ENCODE measurements at places on chromosomes 6 and 20.
A peak's percentile ranks its signal among the peaks of the same experiment; 100 is the strongest.

DNA sequence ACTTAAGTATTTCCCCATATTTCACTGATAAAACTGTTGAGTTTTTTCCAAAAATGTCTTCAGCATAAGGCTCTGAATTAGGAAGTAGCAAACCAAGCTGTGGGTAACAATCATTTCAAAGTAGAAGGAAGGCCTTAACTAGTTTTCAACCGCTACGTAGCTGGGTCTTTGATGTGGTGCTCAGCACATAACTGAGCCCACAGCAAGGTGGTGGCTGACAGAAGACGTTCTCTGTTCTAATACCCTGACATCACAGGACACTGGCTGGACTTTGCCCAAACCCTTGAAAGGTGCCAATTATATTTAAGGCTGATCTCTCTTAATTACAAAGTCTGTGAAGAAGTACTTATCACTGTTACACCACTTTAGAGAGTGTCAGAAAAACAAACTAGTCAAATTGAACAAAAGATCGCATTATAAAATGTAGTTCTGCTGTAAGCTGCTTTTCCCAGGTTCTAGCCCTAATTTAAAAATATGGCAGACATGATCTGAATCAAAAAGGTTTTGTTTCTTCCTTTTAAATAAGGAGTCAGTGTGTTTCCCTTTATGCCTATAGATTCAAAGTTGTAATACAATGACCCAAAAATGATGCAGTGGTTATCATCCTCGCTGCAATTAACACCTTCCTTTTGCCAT lies 26.7 kb downstream of the MAN1A1 start:
- peak; percentile 37 for DNase-seq

- DNase-seq, result no peak
These were observed 59.5 kb downstream of the RAMACL start for GRCh38 chr6:166526937-166527336.

GRCh38 chr6:12584631-12585405 lies 131.7 kb upstream of the PHACTR1 start:
- no peak for DNase-seq

DNA sequence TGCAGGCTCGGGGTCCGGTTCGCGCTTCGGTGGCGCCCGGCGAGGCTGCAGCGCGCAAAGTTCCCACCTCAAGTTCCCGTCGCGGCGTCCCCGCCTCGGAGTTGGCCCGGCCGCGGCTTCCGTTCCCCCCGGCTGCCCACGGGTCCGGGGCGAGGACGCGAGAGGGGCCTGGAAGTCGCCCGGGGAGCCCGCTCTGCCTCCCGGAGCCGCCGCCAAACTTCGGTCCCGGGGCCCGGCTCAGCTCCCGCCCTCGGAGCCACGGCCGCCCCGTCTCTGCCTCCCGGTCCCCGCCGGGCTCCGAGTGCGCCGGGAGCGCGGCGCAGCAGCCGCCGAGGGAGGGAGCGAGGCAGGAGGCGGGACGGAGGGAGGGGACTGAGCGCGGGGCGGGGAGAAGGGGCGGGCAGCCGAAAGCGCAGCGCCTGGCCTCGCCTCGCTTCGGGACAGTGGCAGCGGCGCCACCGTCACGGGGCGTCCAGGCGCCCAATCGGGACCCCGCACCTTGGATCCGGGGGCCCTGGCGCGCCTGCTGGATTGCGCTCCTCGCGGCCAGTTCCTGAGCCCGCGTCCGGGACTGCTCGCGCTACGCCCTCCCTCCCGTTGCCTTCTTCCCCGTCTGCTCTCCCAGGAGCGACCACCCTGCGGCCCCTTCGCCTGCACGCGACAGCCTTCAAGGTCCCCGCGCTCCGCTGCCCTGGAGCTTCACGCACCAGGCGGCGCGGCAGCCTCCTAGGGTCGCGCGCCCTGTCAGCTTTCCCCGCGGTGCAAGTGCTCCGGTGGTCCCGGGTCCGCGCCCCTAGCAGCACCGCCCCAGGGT lies at the start of gene KCNG1:
TSS of gene KCNG1 (minus strand) at position 305 of the 814 bp plus-strand sequence. CDS start 12,769 bp downstream, outside the sequence.
- peak; percentile 20 for DNase-seq

GRCh38 chr6:64717281-64717680 lies 989.7 kb downstream of the EYS start:
- no peak for DNase-seq

DNA sequence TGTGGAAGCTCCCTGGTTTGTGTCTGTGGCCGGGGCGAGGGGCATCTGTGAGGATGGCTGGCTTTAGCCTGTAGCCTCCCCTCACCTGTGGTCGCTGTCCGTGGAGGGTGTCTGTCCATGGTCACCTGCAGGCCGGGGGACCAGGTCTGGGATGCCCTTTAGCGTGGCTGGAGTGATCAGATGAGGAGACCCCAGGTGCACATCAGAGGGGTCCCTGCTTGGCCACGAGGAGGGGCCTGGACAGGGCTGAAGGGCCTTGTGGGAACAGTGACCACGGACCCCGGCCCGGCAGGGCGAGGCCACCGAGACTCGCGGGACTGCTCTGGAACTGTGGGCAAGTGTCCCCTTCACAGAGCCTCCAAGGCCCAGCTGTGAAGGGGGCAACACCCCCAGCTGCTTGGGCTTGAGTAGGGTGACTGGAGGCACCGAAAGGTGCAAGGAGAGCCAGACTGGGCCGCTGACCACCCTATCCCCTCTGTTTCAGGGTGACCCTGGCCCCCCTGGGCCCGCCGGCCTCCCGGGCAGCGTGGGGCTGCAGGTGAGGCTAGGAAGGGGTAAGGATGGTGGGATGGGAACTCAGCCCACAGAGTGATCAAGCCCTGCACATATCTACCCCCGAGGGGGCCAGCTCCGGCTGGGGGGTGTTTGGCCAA lies 8.6 kb downstream of the COL9A3 start:
- DNase-seq, result no peak

GRCh38 chr6:111530667-111531066 lies 47.6 kb upstream of the REV3L start:
- no peak for DNase-seq

DNA sequence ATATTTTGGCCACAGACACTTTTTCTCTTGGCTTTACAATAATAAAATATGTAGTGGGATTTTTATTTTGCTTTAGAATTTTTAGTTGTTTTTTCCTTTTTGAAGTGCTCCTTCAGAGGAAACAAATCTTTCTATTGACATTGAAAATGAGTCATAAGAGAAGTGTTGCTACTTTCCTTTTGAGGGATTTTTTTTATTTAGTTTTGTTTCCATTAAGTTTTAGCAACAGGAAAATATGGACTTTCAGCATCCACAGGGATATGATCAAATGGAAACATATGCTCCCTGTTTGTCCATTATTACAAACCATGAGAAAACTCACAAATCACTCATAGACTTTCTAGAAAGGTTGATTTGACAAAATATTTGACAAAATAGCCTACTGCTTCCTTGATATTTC lies 65.3 kb upstream of the BMP2 start:
- no peak for DNase-seq

DNA sequence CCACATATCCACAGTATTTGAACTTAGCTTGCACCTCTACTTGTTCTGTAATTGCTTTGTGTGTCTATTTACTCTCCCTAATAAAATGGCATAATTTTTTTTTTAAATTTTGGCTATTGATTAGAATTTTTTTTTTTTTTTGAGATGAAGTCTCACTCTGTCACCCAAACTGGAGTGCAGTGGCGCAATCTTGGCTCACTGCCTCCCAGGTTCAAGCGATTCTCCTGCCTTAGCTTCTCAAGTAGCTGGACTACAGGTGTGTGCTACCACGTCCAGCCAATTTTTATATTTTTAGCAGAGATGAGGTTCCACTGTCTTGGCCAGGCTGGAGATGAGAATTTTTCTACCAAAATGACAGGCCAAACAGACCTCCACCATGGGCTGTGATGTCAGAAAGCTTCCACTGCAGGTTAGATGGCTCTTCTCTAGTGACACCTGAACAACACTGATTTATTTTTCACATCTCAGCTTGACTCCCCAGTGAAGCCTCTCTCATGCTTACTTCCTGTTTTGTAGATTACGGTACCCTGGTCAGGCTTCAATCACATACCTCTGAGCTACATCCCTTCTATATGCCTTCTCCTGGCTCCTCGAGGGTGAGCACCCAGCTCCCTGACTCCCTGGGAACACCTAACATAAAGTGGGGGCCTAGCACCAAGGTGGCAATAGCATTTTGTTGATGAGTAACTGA lies 112.8 kb downstream of the ARHGAP18 start:
- DNase-seq, result no peak

GRCh38 chr6:35566794-35567193 lies 54.1 kb upstream of the TULP1 start:
- DNase-seq, result no peak

DNA sequence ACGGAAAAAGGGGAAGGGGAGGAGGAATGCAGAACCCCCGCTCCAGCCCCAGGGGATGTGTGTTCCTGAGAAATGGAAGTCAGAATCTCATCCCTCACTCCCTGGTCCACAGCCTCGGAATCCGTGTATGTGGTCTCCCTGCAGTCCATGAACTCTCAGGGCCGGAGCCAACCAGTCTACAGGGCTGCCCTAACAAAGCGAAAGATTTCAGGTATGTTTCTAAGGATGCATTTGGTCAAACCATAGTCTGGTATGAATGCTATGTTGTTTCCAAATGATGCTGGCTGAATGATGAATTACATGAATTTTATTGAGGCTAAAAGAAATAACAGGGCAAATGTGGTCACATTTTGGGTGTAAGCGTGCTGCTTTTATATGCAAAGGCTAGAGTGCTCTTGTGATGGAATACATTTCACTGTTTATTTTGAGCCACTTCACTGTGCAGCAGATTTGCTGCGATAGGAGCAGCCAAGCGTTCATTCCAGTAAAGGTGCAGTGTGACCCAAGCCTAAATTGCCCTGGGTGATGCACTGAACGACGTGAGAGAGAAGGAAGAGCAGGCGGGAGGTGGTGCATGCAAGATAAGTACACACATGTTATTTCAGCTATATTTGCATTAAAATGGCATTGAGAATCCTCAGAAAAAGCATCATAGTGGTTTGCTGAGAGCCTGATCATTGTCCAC lies 52.4 kb downstream of the FNDC1 start:
- DNase-seq, result no peak

DNA sequence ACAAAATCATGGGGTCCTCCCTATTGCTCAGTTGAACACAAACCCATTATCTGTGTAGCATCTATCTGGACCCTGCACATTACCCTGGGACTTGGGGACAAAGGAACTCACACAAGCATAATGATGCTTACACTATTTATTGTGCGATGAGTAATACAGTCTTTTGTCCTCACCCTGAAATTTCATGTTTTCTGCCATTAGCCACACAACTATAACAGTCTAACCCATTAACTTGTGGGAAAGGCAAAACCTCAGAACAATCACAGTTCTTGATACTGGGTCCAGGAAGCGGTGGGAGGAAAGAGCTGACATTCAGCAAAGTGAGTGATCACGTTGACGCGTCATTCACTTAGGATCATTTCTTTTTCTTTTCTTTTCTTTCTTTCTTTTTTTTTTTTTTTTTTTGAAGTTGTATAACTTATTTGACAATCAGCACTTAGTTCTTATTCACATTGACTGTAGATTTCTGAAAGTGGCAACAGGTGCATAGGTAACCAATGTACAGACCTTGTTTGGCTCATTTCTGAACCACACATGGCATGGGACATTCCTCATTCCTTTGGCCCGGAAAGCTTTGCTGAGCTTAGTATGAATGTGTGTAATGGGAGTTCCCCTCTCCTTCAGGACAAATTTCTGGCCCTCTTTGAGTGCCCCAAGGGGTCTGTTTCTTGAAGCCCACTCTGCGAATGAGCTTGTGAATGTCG lies 94.8 kb upstream of the CNKSR3 start:
- DNase-seq, result peak; percentile 25

GRCh38 chr6:28355743-28356665 lies 6.3 kb downstream of the ZKSCAN3 start:
- peak; percentile 51 for DNase-seq

DNA sequence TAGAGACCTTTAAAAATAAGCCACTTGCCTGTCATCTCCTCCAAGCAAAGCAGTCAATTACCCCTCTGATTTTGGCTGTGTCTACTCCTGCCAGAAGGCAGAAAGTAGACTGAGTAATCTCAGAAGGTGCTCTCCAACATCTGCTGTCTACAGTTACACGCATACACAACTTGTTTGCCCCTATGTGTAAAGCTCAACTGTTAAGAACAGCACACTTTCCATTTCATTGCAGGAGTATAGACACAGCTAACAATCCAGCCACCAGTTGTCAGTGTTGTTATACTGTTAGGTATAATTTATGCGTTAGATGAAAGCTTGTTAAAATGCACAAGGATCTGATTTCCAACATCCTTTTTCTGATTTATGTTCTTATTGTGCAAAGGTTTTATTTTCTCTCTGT lies 88.2 kb downstream of the SAMD3 start:
- no peak for DNase-seq

DNA sequence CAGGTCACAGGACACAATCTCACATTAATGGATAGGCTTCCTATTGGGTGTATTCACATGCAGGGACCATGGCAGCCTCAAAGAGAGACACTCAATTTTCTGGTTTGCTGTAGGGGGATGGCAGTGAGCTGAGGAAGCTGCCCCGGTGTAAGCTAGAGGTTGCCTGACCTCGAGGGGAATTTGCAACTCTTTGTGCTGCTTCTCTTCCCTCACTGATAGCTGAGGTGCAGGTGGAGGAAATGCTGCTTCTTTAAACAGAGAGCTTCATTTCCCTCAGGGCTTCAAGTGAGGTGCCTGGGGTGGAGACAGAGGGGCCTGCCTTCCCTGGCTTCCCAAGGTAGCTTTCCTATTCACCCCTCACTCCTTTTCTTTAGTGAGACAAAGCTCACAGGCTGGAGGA lies 151.9 kb downstream of the CD83 start:
- DNase-seq, result no peak

- no peak for DNase-seq
These were observed 17.2 kb upstream of the MDGA1 start for GRCh38 chr6:37714836-37715420.

- no peak for DNase-seq
These were observed 357.2 kb downstream of the CENPW start for GRCh38 chr6:126696921-126697693.

GRCh38 chr6:23277521-23278179 lies 708.3 kb downstream of the HDGFL1 start:
- no peak for DNase-seq

DNA sequence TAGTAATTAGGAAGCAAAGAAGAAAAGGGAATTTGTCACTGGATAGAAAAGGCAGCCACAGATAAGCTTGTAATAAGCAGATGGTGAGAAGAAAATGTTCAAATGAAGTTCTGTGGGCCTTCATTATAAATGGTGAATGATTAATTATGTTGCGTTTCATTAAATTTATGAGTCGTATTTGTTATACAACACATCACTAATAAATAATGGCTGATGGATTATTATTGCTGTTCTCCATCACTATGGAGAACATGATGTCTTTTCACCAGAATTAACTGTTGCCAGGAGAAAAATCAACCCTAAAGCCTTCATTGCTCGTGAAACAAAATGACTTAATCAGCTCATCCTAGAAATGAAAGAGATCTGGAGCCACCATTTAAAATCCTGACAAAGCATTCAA lies 158.5 kb downstream of the BTBD3 start:
- no peak for DNase-seq

DNA sequence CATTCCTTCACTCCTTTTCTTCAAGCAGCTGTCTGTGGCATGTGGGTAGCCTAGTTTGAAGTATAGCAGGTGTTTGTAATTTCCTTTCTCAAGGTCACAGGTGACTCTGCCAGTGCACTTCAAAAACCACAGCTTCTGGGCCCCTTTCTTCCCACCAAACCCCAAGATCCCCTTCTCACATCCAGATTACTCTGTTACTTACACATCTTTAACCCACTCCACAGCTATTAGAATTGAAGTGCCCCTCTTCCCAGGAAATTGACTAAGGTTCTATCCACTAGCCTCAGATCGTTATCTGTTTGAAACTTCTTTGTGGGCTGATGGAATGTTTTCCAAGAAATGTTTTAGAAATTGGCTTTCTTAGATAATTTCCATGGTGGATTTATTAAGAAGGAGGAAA lies 150.8 kb downstream of the AHI1 start:
- no peak for DNase-seq

- no peak for DNase-seq
These were observed 928.9 kb downstream of the EYS start for GRCh38 chr6:64777941-64778785.

- no peak for DNase-seq
These were observed 259.9 kb downstream of the ALDH8A1 start for GRCh38 chr6:134690048-134690447.

All from activated CD8-positive, alpha-beta memory T cell treated with anti-CD3 and anti-CD28 coated beads, Interleukin-2, amount 50 U/mL, for 4 hours (primary cell).